Activated CD4-positive, alpha-beta T cell treated with anti-CD3 and anti-CD28 coated beads, Interleukin-2, amount 50 U/mL, for 1 hour (primary cell): ENCODE measurements at places on chromosomes 16 and 17.

- DNase-seq: no peak
Measured at GRCh38 chr17:77880711-77881450, 77.6 kb upstream of the TNRC6C start.

- no peak for DNase-seq
Measured at GRCh38 chr16:70758786-70759185, 42.2 kb downstream of the VAC14 start.

DNA sequence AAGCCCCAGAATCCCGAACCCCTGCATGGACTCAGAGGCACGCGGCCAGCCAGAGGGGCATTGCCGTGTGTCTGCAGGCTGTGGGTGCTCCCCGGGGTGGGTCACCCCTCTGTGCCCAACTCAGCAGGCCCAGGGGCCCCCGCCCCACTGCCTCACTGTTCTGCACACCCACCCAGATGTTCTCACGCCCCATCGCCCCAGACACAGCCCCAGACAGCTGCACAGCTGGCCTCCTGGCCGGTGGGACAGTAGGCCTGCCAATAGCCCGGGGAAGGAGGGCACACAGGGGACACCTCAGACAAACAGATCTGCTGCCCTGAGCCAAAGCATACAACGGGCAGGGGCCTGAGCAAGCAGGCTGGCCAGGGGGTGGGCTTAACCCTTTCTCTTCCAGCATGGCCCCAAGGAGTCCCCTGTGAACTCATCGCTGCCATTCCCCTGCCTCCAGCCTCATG, 27.6 kb upstream of the NXPH3 start:
- DNase-seq: no peak

GRCh38 chr16:87931504-87931903, 4.8 kb downstream of the CA5A start:
- no peak for DNase-seq
